Stimulated activated CD4-positive, alpha-beta T cell treated with anti-CD3 and anti-CD28 coated beads, Interleukin-4, amount 100 ng/mL, for 4 hours (primary cell): ENCODE measurements at places on chromosomes 4 and X.

DNA sequence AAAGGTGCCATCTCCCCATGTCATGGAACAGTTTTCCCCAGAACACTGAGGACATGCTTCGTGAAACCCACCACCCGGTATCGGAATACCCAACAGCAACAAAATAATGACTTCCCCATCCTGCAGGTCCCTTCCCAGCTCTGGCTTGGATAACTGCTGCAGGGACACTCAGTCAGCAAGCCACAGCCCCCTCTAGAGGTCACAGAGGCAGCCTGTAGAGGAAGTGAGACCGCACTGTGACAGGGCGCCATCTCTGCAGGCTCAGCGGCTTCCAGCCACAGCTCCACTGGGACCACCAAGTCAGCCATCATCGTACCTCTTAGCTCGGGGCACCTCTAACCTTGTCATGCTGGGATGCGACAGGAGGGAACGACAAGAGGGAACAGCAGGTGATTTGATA lies 315.9 kb downstream of the LDB2 start:
- DNase-seq: no peak

DNA sequence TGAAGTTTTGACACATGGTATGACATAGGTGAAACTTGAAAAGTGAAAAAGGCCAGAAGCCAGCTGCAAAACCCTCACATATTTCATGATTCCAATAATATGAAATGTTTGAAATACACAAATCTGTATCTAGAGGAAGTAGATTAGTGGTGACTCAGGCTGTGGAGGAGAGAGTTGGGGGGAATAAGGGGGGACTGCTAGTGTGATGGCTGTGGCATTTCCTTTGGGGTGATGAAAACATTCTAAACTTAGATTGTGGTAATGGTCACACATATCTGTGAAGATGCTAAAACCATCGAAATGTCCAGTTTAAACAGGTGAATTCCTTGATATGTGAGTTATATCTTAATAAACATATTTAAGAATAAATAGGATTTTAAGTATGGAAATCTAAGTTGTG lies 343.5 kb upstream of the SFRP2 start:
- no peak for DNase-seq

- DNase-seq: peak; percentile 43
Observed at GRCh38 chrX:16786791-16787735, 797 bp downstream of the TXLNG start.

GRCh38 chrX:19794690-19795089 lies 92.7 kb downstream of the SH3KBP1 start:
- DNase-seq: no peak

GRCh38 chr4:83112678-83113428 lies 1.7 kb downstream of the PLAC8 start:
- peak; percentile 18 for DNase-seq

DNA sequence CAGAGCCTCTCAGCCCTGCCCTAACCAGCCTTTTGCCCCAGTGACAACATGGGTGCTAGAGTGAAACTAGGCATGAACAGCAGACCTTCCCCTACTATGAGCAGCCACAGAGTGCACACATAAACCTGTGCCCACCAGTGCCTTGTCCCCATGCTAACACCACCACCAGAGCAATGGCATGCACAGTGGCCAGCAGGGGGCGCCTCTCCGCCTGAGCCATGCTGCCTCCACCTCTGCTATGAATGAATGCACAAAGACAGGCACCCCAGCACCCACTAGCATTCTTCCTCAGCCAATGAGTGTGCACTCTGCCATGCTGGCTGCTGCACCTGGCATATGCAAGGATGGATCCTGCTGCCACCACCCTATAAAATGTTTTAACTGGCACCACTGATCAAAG lies 286.9 kb upstream of the FGF16 start:
- DNase-seq: no peak

GRCh38 chr4:186736466-186736865 lies 12.8 kb upstream of the FAT1 start:
- no peak for DNase-seq

GRCh38 chr4:181952478-181952877 lies 290.7 kb upstream of the TENM3 start:
- DNase-seq: no peak

DNA sequence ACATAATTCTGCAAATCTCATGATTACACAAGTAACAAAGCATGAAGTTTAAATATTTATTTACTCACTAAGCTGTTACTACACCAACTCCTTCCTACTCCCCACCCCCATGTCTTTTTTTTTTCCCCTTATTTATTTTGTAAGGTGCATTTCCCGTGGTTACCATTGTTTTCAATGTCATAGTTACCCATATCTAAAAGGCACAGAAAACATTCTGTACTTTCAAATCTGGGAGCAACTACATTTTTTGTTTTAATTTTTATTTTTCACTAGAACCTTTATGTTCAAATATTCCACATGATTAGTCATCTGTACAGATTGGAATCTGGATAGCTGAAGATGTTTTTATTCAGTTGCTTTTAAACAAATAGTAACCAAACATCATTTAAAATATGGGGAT lies 62.8 kb downstream of the PPP3CA start:
- no peak for DNase-seq

GRCh38 chr4:15654593-15655222 lies 449 bp downstream of the FBXL5 start:
- peak; percentile 36 for DNase-seq

DNA sequence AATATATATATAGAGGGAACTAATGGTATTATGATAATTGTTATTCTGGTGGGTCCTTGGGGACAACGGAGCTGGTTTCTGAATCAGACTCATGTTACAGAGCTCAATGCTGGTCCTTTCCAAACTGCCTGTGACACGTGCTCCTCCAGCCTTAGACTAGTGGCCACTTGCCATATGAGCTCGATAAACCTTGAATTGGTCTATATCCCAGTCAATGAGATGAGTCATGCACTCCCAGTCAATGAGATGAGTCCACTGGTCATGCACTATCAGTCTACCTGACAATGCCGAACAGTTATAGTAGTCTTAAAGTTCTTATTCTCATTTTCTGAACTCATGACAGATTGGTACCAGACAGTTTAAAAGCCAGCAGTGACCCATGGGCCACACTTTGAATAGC lies 325.2 kb downstream of the LDB2 start:
- DNase-seq: no peak

- no peak for DNase-seq
Observed at GRCh38 chrX:13899607-13900006, 82.7 kb upstream of the GPM6B start.

- no peak for DNase-seq
Observed at GRCh38 chr4:8609406-8609805, 16.8 kb downstream of the CPZ start.

DNA sequence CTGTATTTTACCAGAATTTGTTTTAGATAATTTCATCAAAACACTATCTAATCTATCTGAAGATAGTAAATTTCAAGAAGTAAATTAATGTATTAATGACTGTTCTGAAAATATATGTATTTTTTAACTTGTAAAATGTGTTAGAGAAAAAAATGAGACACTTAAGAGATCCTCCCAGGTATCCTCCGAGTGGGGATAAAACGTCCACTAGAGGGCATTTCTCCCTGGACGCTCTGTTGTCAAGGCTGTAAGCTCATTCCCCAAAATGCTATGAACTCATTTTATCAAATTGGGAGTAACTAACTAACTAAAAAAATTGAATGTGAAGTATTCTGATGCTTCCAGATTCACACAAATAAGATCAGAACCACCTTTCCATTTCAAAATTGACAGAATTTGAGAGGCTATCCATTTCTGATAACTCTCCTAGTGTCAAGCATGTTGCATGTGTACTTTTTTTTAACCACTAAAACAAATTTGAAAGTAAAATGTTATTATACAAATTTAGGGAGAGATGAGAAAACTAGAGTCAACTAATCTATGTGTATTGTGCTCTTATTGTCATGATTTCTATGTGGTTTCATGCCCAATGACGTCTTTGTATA lies 337.3 kb upstream of the HS3ST1 start:
- DNase-seq: no peak

GRCh38 chr4:184810720-184811119 lies 15.0 kb downstream of the ACSL1 start:
- no peak for DNase-seq

- DNase-seq: no peak
Observed at GRCh38 chr4:40557736-40558135, 71.9 kb downstream of the RBM47 start.

- DNase-seq: no peak
Observed at GRCh38 chr4:123412700-123413512, 16.3 kb downstream of the SPRY1 start.

DNA sequence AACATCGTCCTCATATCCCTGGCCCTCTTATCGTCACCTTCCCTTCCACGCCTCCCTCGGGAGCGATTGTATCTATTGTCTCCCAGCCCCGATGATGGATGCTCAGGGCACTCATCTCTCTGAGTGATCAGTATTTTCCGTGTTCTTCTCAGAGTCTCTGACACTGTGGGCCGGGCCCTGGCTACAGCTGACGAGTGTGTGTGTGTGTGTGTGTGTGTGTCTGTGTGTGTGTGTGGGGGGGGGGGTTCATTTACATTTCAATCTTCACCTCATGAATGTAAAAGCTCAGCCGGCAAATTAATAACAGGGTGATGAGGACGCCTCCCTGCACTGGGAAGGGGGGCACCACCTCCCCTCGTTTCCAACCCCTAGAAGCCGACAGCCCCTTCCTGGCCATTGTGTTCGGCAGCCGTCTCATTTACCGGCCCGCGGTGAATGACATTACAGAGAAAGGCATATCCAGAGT lies 159.5 kb downstream of the SHOX start:
- no peak for DNase-seq

- DNase-seq: no peak
Observed at GRCh38 chr4:24533364-24533763, 51.0 kb downstream of the DHX15 start.

DNA sequence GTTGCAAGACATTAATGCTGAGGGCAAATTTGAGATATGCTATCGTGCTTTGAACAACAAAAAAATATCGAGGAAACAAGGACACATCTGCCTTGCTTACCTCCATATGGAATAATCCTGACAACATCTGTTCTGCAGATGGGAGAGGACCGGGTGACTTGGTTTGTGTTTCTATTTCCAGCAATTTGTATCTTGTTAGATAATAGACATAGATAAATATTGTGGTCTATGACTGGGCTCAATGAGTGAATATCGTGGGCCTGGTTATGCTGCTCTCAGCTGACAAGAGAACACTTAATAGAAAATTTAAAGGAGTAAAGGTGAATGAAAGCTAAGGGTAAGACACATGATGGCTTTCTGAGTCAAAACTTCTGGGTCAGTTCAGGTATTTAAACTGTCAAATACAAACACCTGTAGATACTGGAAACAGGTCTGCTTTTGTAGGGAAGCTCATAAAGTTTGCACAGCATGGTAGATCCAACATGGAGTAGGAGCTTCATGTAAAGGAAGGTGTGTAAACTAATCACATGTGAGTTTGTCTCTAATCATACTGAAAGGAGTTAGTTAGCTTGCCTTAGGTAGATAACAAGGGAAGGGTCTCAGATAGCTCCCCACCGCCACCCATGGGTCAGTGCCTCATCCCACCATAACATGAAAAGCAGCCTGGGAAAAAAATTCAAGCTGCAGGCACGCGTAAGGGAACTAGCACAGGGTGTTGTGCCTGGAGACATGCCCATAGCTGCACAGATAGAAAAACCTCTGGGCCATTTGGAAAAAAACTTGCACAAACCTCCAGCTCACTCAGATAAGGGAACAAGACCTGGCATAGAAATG lies 904.1 kb upstream of the EPHA5 start:
- no peak for DNase-seq

- no peak for DNase-seq
Observed at GRCh38 chr4:139501927-139502899, 48.3 kb downstream of the RAB33B start.

- no peak for DNase-seq
Observed at GRCh38 chr4:163263606-163264005, 68.8 kb downstream of the NPY1R start.

GRCh38 chrX:10015723-10016518 lies 48.8 kb downstream of the CLDN34 start:
- DNase-seq: no peak

- no peak for DNase-seq
Observed at GRCh38 chr4:176789955-176790354, 2.8 kb downstream of the VEGFC start.

- no peak for DNase-seq
Observed at GRCh38 chr4:151641167-151641566, 119.6 kb downstream of the GATB start.

DNA sequence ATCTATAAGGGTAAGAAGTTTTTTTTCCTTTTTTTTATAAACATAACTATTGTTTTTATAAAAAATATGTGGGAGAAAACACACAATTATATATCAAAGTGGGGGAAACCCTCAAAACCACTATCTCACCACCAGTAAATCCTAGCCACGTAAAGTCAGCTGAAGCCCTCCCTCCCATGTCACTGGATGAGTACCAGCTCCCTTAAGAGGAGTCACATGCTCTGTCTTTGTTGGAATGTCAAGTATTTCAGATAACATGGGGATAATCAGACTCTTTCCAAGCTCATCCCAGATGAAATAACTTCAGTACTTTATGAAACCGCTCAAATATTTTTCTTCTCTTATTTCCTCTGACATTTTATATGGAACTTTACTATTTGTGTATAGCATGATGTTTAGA lies 2.4 kb downstream of the MYOZ2 start:
- DNase-seq: no peak

DNA sequence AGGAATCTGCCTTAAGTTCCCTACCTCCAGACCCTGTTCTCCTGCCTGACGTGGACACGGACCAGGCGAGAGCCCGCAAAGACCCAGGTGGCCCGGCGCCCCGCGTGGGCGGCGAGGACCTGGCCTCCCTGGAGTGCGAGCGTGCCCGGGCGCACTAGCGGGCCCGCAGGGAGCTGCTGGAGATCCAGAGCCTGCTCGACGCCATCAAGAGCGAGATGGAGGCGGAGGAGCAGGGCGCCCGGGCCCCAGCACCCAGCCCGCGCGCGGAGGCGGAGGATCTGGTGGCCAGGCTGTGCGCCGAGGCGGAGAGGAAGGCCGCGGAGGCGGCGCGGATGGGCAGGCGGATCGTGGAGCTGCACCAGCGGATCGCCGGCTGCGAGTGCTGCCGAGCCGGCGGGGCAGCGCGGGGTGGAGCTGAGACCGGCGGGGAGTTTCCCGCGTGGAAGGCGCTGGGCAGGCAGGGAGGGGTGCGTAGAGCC lies 18.2 kb downstream of the MRFAP1 start:
- peak; percentile 53 for DNase-seq

GRCh38 chr4:118964891-118965411 lies 76.3 kb downstream of the SYNPO2 start:
- DNase-seq: no peak

DNA sequence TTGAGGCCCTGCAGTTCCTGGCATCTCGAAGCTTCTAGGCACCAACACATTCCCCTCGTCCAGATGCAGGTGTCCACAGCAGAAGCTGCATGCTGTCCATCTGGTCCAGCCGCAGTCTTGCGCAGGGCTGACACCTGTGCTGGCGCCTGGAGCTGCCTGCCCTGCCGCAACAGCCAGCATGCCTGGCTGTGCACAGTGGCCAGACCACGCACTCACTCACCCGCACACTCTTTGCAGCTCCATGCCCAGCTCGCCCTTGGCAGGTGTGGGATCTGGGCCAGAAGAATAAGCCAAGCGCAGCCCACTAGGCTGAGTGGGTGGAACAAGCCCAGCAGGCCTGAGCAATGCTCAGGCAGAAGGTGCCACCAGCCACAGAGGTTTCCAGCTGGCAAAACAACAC lies 125.6 kb downstream of the PARM1 start:
- no peak for DNase-seq
